Heart left ventricle (tissue), 16 donors: ENCODE measurements at places on chromosomes 6 and 20. TPM values are rescaled to one million over a fixed set of nuclear protein-coding genes. Genes with fewer than 3 reads are reported as not detected.

DNA sequence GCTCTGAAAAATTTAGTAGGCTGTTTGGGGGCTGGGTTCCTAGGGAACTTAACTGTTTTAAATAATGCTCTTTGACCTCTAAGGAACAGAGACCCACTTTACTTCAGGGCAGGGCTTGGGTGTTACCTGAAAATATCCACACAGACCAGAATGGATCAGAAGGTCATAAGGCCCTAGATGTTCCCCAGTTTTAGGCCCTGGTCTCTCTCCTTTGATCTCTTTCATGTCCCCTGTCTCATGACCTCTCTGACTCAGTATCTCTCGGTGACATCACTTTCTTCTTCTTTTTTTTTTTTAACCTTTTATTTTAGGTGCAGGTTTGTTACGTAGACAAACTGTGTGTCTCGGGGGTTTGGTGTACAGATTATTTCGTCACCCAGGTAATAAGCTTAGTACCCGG lies 272.1 kb upstream of the SGK1 start:
- no peak for DNase-seq

- DNase-seq: no peak
These were observed 256.5 kb downstream of the TRDN start for GRCh38 chr6:123380257-123380656.

- no peak for DNase-seq
These were observed 240.7 kb upstream of the POU3F2 start for GRCh38 chr6:98593676-98594075.

GRCh38 chr6:123016431-123017103 lies 20.5 kb downstream of the CLVS2 start:
- no peak for DNase-seq

GRCh38 chr20:17650301-17651128 lies 31.5 kb downstream of the RRBP1 start:
- DNase-seq: no peak

- DNase-seq: no peak
These were observed 41.2 kb upstream of the NHSL1 start for GRCh38 chr6:138540468-138540867.

DNA sequence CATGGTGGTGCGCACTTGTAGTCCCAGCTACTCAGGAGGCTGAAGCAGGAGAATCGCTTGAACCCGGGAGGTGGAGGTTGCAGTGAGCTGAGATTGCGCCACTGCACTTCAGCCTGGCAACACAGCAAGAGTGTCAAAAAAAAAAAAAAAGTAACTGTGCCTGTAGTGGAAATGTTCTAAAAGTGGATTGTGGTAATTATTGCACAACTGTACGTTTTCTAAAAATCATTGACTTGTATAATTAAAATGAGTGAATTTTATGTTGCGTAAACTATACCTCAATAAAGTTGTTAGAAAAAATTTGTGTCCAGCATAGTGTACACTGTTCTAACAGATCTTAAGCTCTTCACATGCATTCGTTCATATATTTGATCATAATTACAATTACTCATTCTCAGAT lies 5.5 kb downstream of the SEC23B start:
- DNase-seq: no peak

GRCh38 chr20:40844332-40844731 lies 155.3 kb upstream of the MAFB start:
- no peak for DNase-seq

- no peak for DNase-seq
These were observed 239.0 kb upstream of the KCNQ5 start for GRCh38 chr6:72382602-72383529.

DNA sequence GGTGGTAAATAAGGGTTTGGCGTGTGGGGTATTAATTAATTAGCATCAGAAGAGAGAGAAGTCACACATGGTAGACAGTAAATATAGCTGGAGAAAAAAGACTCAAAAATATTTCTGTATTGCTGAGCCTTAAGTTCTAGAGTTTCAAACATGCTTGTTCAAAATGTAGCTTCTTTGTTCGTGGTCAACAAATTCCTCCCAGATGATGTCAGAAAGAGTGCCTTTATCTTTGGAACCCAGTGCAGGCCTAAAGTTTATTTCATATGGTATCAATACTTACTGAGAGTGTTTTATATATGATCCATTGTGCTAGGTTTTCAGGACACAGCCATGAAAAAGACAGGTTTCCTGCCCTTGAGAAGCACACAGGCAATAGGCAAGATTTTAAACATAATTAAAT lies 18.3 kb downstream of the MARCKS start:
- no peak for DNase-seq

DNA sequence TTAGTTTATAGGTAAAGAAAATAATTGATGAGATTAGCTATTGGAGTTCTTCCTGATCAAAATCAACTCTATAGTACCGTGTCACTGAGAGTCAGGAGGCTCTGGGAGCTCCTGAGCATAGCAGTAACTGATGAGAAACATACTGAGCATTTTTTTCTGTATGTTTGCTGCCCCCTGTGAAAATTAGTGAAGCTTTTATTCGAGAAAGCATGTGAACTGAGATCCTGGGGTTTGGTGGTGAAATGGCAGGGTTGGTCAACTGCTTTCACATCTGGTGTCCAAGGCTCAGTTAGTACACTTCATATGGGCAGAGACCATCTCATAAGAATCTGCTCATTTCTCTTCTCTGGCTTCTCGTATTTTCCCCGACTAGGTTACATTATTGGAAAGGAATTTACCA lies 4.1 kb upstream of the ABT1 start:
- DNase-seq: no peak

- DNase-seq: no peak
These were observed 35.0 kb upstream of the SGK1 start for GRCh38 chr6:134352786-134353480.

- DNase-seq: no peak
These were observed 400.8 kb downstream of the ARHGAP18 start for GRCh38 chr6:129309154-129309553.

DNA sequence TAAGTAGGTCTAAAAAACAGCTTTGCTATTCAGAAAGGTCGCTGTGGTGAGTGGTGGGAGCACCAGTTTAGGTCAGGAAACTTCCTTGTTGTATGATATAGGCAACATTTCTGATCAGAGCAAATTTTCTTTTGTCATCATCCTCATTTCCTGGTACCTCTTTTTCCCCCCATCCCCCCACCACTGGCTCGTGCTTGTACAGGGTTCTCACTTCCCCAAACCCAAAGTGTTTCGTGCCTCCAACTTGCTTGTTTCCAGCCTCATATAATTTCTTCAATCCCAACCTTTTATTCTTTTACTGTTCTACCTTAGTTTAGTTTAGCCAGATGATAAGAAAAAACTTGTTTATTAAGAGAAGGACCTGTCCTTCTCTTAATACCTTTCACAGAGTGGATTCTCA lies 209.4 kb upstream of the JAG1 start:
- DNase-seq: no peak

DNA sequence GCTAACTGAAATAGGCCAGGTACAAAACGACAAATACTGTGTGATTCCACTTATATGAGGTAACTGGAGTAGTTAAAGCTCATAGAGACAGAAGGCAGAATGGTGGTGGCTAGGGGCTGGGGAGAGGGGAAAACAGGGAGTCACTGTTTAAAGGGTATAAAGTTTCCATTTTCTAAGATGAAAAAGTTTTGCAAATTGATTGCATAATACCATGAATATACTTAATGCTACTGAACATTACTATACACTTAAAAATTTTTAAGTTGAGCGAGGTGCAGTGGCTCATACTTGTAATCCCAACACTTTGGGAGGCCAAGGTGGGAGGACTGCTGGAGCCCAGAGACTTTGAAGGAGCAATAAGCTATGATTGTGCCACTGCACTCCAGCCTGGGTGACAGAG lies 138.6 kb upstream of the ARID1B start:
- DNase-seq: no peak

- DNase-seq: no peak
These were observed 32.0 kb downstream of the TTLL2 start for GRCh38 chr6:167356874-167357273.

DNA sequence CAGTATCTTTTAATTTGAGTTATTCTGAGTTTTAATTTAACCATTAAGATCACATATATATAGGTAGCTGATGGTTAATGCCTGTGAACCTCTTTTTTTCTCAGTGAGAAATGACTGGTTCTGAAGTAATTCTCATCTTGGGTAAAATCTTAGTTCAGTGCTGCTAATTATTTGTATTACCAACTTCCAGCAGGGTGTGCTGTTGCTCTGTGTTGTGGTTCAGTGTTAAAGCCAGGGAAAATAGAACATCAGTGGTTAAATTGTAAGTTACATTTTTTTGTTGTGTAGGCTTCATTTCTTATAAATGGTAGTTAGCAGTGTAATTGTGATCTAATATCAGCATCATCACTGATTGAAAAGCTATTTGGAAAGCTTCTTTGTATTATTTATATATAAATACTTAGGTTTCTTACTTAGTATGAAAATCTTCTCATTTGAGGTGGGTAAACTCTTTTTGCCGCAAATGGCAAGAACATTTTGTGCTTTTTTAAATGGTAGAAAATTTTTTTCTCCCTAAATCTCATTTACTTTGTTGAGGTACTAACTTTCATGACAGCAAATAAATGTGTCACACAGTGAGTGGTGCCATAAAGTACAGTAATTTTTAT lies 43.7 kb downstream of the CDC5L start:
- DNase-seq: no peak

- DNase-seq: peak; percentile 36
These were observed 709 bp downstream of the PPP1R16B start for GRCh38 chr20:38805958-38806854.

The PDE10A gene
- total RNA-seq: 8.6 TPM

The CDH4 gene
- 0.09 TPM for total RNA-seq

The BPIFB2 gene
- total RNA-seq: not detected

The XKR7 gene
- not detected for total RNA-seq

The ENPP1 gene
- 4.2 TPM for total RNA-seq

The CENPW gene
- 3.1 TPM for total RNA-seq

The NOX3 gene
- not detected for total RNA-seq

The CGAS gene
- 7.6 TPM for total RNA-seq

The MUCL3 gene
- not detected for total RNA-seq

The KCNB1 gene
- 0.72 TPM for total RNA-seq

The ZBTB12 gene
- total RNA-seq: 3.7 TPM
